Left ventricle myocardium superior (tissue), 1 donor: ENCODE measurements at places on chromosomes 7 and 10. TPM values are rescaled to one million over a fixed set of nuclear protein-coding genes. Genes with fewer than 3 reads are reported as not detected.

GRCh38 chr7:156475179-156475578 is 165.4 kb upstream of the RNF32 start:
- no peak for DNase-seq

DNA sequence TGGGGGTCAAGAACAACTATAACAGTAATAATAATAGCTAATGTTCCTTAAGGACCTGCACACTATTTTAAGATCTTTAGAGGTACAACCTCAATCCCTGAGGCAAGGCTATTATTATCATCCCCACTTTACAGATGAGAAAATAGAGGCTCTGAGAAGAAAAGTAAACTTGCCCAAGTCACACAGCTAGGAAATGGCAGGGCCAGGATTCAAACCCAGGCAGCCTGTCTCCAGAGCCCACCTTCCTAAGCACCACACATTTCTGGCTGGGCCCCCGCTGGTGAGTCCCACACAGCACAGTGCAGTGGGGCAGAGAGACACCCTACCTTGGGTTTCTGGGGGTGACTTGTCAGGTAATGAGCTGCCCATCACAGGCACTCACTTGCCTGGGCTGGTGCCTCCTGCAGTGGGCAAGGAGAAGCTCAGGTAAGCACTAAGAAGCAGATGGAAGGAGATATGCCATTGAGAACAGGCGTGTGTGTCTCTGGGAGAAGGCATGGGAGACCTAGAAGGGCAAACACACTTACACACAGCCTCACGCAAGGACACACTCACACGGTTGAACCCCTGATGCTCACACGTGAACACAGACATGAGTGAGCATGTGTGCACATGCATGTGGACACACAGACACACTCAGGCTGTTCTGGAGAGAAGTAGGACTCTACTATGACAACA is 104.4 kb upstream of the ZMIZ1 start:
- DNase-seq, result no peak

- no peak for DNase-seq
Measured at GRCh38 chr7:30249986-30250774, 34.2 kb upstream of the ZNRF2 start.

- no peak for DNase-seq
Measured at GRCh38 chr10:47060356-47060755, 149.1 kb downstream of the PTPN20 start.

- DNase-seq, result no peak
Measured at GRCh38 chr10:96133135-96133534, 3.0 kb downstream of the ZNF518A start.

DNA sequence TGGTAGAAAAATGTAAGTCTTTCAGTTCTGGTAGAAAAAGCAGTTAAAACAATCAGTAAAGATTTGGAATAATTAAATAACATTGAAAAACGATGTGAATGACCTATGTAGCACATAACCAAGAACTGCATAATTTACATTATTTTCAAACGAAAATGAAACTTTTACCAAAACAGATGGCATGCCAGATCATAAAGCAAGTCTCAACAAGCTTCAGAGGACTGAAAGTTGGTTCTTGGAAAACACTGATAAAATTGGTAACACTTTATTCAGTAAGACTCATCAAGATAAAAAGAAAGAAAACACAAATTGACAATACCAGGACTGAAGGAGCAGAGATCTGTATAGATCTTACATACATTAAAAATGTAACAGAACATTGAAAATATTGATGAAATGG is 92.8 kb downstream of the VIPR2 start:
- no peak for DNase-seq

GRCh38 chr7:3245721-3246120 is 55.3 kb upstream of the SDK1 start:
- DNase-seq, result no peak

- DNase-seq, result peak; percentile 71
Measured at GRCh38 chr7:150788474-150789269, 11.5 kb downstream of the TMEM176B start.

- DNase-seq, result no peak
Measured at GRCh38 chr7:73451780-73452398, 18.3 kb downstream of the FZD9 start.

GRCh38 chr7:118281196-118281595 is 56.7 kb downstream of the ANKRD7 start:
- no peak for DNase-seq

DNA sequence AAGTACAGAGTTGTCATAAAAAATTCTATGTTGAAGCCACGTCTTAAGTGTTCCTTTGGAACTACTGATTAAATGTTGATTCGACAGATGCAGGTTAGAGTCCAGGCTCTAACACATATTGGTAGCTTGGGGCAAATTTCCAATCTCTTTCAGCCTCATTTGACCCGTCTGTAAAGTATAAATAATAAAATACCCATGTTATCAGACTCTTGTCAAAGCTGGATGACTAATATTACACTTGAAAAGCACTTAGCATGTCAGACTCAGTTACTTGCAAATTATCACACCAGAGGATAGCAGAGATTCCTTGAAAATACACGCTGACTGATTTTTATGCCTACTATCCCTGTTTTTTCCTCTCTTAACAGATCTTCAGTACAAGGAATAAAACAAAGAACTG is 18.1 kb upstream of the MACC1 start:
- no peak for DNase-seq

DNA sequence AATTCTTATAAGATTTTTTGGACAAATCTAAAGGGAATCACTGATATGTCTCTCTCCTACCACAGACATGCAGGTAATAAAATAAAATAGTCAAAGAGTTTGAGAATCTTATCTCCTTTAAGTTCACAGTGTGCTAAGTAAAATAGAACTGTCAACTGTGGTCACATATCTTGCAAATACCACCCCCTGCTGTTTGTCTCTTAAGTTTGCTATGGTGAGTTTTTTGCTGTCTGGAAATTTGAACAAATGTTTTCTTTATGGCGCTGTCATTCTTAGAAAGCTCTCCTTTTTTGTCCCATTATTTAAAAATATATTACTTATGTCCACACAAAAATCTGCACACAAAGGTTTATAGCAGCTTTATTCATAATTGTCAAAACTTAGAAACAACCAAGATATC is 19.6 kb downstream of the GIMAP5 start:
- no peak for DNase-seq

DNA sequence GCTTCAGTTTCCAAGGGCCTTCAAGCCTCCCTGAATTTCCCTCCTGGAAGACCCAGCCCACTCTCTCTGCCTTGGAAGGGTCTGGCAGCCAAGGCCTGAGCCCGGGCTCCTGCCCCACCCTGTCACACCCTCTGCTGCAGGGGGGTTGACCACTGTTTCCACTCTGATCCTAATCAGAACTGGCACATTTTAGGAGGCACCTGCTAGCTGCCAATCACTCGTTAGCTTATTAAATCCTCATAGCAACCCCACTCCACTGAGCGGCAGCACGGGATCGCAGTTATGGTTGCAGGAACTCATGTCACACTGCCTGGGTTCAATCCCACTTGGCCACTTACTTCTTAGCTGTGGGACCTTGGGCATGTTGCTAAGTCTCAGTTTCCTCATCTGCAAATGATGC is 12.9 kb downstream of the HSPB1 start:
- DNase-seq, result no peak

GRCh38 chr10:17765602-17766001 is 13.6 kb downstream of the TMEM236 start:
- no peak for DNase-seq

CLIP2 gene
- total RNA-seq, result 6.9 TPM

DNA sequence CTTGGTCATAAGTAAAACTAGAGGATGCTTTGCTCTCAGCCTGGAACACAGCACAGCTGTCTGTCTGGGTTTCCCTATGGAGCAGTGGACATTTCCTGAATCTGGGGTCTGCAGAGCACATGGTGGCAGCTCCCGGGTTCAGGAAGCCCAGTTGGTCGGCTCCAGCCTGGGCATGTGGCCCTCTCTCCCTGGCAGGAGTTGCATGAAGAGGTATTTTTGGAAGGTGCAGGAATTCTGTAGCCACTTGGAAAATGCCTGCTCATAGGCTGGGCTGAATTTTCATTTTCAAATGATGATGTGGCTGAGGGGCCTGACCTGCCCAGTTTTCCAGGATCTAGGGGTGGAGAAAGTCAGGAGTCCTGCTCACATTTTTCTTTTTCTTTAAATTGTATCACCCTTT is 6.7 kb upstream of the TPST1 start:
- no peak for DNase-seq

DNA sequence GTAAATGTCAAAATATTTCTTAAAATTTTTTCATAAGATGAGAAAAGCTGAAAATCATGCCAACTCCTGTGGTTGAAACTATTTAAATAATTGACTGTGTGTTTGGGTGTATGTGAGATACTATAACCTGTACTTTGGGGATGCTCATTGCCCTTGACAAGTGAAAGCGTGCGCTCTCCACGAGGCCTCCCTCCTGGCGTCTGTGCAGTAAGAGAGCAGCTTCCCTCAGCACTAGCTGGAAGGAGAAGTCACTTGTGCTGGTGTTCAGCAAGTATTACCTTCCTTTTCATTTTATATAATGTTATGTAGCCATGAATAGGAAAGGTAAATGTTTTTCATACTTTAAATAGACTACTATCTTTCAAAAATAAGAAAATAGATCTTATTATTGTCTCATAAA is 118.9 kb downstream of the ZEB1 start:
- no peak for DNase-seq

DNA sequence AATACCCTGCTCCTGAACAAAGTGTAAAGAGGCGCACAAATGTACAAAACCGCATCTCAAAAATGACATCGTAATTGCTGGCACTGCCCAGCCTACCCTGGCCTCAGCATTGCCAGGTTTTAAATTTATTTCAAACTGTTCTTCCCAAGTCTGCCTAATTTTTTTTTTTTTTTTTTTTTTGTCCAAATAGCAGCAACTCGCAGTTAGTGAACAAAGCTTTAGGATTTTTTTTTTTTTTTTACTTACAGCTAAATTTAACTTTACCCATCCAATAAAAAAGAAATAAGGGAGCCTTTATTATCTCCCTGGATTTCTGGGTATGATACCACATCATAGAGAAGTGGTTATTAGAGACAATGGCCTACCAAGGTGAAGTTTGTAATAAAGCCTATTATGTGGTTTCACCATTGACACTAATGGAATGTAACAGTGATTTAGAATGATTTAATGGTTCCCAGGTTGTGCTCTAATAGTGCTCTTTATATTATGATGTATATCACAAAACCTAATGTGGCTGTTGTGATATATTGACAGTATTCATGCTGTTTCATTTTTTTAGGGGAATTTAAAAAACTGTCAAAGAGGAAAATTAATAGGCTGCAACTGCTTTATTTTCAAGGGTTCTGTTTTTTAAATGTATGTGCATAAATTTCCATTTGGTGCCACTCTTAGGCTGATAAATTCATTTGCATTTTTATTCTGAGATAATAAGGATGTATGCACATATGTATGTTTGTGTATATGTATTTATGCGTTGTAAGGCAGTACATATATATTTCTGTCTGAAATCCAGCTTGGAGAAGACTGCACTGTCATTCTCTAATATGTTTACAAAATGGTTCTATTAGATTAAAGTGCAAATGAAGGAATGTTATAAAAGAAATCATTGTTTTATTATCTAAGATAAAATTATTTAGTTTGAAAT is 309.0 kb downstream of the TFEC start:
- no peak for DNase-seq

FAM241B gene
- total RNA-seq, result 2.8 TPM

GRCh38 chr10:88256886-88257285 is 326.2 kb downstream of the RNLS start:
- no peak for DNase-seq

DNA sequence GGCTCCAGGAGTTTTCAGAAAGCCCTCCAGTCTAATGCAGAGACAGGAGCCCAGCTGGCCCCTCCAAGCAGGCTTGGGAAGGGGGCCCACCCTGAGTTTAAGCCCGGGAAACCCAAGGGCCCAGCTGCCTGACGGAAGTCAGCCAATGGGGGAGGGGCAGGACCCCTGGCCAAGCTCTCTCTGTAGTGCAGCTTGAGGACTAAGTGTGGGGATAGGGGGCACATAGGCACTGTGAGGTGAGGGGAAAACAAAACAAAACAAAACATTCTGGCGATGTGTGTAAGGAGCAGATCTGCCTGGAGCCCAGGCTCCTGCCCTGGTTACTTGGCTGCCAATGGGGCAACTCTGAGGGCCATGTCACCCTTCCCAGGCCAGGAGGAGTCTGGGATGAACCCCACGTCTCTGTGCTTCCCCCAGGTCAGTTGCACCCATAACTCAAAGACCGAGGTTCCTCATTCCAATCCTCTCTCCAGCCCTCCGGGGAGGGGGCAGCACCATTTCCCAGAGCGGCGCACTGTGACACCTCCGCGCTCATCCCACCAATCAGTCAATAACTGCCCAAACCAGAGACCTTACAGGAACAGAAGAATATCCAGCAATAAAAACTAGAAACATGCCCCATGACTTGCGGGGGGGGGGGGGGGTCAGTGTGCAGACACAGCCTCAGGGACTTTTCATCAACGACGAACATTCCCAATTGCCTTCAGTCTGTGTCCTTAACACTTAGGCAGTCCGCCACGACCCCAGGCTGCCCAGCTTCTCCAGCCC is 1.7 kb downstream of the CXCL12 start:
- no peak for DNase-seq

DNA sequence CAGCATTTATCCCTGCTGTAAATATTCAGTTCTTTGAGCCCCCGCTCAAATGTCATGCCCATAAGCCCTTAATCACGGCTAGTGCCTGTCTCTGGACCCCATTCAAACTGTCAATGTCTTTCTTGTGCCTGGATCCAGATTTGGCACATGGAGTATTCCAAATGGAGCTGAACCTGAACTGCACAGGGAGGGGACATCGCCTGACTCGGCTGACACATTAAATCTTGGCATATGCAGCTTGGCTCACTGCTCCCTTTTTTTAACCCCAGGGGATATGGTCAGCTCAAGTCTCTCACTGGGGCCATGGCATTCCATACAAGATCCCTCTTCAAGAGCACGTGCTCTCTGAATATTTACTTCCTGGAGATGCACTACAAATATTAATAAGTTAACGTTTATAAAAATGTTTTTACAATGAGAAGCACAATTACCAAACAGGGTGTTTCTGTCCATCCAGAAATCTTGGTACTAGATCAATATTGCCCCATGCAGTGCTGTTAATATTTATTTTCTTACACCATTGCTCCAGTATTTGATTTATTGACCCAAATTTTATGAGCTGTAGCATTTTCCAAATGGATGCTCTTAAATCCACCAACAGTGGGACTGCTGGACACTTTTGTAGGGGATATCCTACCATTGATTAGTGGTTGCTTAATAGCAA is 57.4 kb downstream of the FGFR2 start:
- DNase-seq, result no peak

- peak; percentile 97 for DNase-seq
Measured at GRCh38 chr7:143380646-143381426, at the start of gene ZYX. Gene ZYX (plus strand): TSS chr7:143381345. CDS start chr7:143381572, 227 bp downstream.
